ENCODE measurements at places on chromosomes 4 and X. TPM values are rescaled to one million over a fixed set of nuclear protein-coding genes. Genes with fewer than 3 reads are reported as not detected.
A peak's percentile ranks its signal among the peaks of the same experiment; 100 is the strongest.

DNA sequence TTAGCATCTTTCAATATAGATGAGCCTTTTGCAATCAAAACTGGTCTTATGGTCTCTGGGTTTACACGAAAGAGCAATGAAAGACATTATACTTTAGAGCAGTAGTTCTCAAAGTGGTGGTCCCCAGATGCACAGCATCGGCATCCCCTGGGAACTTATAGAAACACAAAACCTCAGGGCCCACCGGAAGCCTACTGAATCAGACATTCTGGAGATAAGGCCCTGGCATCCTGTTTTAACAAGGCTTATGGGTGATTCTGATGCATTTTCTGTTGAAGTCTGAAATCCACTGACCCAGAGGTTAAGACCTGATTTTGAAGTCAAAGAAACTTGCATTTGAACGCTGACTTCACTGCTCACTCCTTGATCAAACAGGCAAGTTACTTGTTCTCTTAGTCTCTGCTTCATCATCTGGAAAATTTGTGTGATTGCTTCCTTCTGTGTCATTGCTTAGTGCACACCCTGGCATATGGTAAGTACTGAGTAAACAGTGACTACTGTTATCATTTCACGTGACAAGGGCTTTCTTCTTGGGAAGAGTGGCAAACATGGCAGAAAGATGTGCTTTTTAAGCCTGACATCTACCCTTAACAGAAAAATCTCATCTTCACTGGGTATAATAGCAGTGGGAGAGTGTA, 14.5 kb downstream of the CHRNA9 start:
- DNase-seq, result no peak

GRCh38 chrX:108254636-108255035, 163.1 kb downstream of the ATG4A start:
- DNase-seq, result no peak

- DNase-seq, result no peak
Observed at GRCh38 chrX:3529466-3530010, 183.1 kb upstream of the MXRA5 start.

DNA sequence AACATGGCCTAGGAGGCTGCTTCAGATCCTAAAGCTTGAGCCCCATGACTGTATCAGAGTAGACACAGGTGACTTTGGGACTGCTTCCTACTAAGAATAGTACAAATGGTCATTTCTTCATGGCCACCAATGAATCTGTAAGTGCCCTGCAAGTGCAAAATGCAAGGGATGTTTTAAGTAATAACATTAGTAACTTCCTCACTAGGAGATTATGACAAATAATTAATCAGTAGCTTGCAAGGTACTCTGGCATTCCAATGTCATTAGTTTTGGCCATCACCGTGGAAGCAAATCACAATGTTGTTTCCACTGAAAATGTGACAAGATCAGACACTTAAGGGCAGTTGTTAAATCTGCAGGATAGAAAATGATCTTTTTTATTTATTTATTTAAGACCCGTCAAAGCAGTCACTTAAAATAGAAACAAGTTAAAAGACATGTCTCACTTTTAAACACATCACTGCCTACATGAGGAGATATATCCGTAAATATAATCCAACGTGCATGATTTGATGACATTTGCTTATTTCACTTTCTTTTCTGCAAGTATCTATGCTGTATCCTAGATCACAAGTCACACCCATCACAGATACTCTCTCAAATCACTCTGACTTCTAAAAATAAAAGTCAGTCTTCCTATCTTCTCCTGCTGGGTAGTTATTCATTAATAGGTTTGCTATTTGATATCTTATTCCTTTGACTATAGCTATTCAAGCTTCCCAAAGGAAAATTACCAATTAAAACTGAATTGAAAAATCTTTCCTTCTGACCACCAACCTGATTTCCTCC, 400.6 kb downstream of the IL15 start:
- no peak for DNase-seq

GRCh38 chrX:133892337-133892736, 93.1 kb downstream of the GPC3 start:
- DNase-seq, result no peak

DNA sequence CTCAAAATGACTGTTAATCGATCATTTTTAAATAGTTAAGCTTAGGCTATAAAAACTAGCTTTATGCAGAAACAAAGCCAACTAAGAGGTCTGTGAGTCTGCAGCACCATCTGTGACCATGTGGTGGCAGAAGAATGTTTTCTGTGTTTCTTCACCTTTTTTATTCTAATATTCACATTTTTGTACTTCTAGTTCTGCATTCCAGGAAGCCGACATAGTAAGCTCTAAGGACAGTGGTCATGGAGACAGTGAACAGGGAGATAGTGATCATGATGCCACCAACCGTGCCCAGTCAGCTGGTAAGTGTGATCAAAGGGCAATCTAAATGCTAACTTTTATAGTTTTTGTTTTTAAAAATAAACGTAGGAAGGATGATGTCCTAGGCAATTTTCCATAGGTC, 5.6 kb downstream of the PCDH10 start:
- peak; percentile 43 for DNase-seq

DNA sequence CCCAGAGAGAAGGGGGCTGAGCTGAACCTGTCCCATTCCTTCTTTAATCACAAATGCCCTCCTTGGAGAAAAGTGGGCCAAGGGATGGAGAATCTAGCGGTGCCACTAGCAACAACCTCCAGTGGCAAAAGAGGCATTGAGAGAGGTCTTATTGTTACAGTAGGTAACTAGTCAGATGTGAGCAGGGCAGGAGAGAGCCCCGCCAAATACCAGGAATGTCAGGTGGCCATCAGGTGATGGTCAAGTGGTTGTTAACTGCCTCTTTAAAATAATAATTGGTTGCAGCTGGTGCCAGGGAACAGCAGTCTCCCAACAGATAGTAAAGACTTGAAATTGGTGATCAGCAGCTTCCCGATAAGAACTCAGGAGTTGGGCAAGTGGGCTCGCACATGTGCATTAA, 116.1 kb downstream of the EVC2 start:
- DNase-seq, result no peak

- no peak for DNase-seq
Observed at GRCh38 chr4:43758836-43759235, 689.8 kb downstream of the KCTD8 start.

DNA sequence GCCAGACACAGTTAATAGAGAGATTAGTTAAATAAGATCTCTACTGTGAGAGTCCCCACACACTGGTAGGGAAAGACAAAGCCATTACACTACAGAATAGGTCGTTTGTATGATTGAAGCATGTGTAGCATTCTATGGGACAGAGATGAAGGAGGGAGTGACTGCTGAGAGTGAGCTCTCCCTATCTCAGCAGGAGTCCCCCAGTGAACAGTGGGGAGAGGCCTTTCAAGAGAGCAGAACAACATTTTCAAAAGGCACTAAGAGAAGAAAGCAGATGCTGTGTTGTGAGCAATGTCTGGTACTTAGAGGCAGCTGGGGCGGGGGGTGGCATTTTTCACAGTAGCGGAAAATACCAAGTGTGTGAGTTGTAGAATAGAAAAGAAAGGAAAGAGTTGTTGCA, 413.6 kb downstream of the AFF2 start:
- DNase-seq, result no peak

DNA sequence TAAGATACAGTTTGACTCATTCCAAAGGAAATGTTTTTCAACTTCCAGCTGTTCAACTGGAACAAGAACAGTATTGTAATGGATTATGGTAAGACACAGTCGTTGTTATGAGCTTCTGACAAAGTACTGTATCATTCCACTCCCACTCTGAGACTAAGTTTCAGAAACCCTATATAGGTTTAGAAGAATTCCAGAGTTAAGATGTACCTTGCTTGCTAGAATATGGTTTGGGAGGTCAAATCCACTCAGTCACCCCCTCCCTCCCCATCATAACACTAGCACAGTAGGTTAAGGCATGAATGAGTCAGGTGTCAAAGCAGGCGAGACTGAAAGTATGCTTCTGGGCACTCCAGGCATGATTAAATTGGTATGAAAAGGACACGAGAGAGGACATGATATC, 339.7 kb downstream of the DMD start:
- no peak for DNase-seq

DNA sequence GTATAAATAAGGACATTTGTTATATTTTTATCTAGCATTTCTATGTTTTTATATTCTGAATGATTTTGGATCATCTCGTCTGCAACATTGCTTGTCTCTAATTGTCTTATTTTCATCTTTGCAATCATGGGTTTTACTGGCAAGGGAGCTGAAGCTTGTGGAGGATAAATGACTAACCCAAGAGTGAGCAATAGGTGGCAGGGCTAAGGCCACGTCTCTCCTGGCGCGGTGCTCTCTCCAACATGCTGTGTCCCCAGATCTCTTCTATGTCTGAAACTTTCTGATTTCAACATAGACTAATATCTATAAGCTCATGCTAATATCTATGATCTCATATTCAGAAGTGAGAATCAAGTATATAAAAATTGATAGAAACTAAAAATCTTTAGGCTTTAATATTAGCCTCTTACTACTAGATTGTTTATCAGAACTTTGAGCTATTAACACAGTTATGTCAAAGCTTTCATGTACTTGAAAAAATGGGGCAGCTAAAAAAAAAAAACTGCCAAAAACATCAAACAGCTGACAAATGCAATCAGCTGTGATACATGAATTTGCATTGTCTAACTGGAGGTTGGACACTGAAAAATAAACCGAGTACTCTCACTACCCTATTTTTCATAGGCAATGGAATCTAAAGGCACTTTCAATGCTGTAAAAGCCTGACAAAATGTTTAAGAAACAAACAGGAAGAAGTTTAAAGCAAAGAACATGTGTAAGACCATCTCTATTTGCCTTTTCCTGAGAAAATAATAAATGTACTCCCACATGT, 169.2 kb downstream of the TMA16 start:
- DNase-seq, result no peak

DNA sequence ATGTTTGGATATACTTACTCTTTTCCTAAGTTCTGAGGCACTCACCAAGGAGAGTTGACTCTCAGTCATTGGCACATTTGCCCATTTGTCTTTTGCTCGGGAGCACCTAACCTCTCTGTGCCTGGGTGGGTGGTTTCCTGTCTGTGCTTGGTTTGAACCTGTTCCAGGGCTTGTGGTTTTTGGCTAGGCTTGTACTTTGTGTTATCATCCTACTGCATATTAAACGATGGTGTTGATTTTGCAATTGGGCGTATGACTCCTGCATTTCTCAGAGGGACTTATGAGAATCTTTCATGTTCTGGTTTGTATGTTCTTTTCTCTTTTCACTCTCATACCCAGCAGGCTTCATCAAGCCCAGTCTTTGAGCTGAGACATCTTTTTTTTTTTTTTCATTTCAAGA, 161.7 kb downstream of the BTC start:
- DNase-seq, result peak; percentile 87

DNA sequence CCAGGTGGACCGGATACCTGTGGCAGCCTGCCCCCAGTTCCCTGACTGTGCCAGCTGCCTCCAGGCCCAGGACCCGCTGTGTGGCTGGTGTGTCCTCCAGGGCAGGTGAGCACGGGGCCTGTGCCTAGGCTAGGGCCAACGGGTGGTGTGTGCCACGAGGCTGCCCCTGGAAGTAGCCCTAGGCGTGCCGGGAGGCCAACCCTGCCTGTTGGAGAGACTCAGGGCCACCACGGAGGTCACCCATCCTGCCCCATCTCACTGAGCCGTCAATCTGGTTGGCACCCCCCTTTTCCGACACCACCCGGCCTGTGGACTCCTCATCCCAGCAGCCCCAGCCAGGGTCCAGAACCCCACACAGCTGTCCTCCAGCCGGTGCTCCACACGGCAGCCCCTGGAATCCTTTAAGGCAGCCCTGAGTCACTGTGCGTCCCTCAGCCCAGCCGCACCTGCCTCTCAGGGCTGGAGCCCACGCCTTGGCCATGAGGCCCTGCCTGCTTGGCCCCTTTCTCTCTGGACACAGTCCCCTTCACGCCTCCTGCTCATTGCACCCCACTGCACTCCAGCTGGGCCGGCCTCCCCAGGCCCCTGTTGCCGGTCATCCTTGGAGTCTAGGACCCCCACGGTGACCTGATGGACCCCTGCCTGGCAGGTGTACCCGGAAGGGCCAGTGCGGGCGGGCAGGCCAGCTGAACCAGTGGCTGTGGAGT, 5.3 kb downstream of the PLXNB3 start:
- no peak for DNase-seq

GRCh38 chr4:54402880-54403480, 173.9 kb downstream of the PDGFRA start:
- DNase-seq, result no peak

GRCh38 chr4:54547299-54548097, 110.3 kb upstream of the KIT start:
- no peak for DNase-seq

DNA sequence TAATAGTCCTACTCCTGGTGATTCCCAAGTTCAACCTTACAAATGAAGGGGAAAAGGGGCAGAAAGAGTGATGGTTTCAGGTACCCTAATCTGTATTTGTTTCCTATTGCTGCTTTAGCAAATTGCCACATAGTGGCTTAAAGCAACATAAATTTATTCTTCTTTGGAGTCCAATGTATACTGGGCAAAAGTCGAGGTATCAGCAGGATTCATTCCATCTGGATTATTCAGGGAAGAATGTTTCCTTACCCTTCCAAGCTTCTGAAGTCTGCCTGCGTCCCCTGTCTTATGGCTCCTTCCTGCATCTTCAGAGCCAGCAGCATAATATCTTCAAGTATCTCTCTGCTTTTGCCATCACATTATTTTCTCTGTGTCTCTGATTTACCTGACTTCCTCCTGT, 10.3 kb upstream of the BST1 start:
- DNase-seq, result no peak

DNA sequence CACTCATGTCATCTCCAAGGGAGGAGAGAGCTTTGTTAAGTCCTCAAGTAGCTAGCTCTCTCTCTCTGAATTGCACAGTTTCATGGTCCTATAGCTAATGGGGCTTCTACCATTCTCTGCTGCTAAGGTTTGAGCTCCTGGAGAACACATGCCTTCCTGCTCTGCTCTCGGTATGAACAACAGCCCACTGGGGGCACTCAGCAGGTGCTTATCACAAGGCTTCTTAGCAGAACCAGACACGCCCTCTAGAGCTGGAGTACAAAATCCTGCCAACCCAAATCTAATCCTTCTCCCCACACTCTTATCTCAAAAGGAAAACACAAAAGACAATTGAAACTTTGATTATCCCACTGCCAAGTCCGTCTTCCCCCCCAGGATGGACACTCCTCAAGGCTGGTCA, 176.5 kb downstream of the HS3ST1 start:
- no peak for DNase-seq

- no peak for DNase-seq
Observed at GRCh38 chrX:81537723-81538122, 335.8 kb downstream of the SH3BGRL start.

DNA sequence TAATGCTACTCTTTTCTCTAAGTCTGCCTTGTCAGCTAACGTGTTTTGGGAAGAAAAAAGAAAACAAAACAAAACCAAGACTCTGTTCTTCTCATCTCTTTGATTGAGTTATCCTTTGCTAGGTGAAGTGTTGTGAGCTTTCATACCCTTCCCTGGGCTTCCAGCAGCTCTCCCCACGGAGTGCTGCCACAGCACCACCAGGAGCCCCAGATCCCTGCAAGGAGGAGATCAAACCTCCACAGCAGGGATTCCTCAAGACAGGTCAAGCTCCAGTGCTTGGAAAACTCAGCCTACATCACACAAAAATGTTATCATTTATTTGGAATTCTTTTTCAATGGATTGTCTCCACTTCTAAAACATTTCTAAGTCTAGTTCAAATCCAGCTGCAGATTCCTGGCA, 1981.9 kb upstream of the TENM3 start:
- DNase-seq, result no peak

The SPP1 gene
- 197 TPM for total RNA-seq

The INPP4B gene
- total RNA-seq, result 6.0 TPM

The ARX gene
- total RNA-seq, result not detected

The SPANXN5 gene
- not detected for total RNA-seq

The INTU gene
- 0.37 TPM for total RNA-seq

The ADAM29 gene
- not detected for total RNA-seq

The IBSP gene
- total RNA-seq, result not detected

The CFI gene
- total RNA-seq, result 202 TPM

The GPAT3 gene
- total RNA-seq, result 65.1 TPM
